ENCODE measurements at places on chromosomes 4 and X. TPM values are rescaled to one million over a fixed set of nuclear protein-coding genes. Genes with fewer than 3 reads are reported as not detected.

The RHOXF2B gene
- total RNA-seq: not detected

The PIN4 gene
- 8.9 TPM for total RNA-seq

The TMSB15C gene
- total RNA-seq: 1.9 TPM

The CCDC110 gene
- total RNA-seq: not detected

The CT45A10 gene
- not detected for total RNA-seq

The CFAP99 gene
- total RNA-seq: 0.08 TPM

The ESX1 gene
- not detected for total RNA-seq

The CACNA1F gene
- 0.50 TPM for total RNA-seq

The JADE3 gene
- total RNA-seq: 1.5 TPM

The PRIMPOL gene
- 23.4 TPM for total RNA-seq

The TCEAL6 gene
- not detected for total RNA-seq

The PLAC8 gene
- 183 TPM for total RNA-seq

The GLRA3 gene
- not detected for total RNA-seq

All from activated CD4-positive, alpha-beta memory T cell treated with anti-CD3 and anti-CD28 coated beads, Interleukin-2, amount 10 ng/mL, durations not matched to agents 7 days and 5 days (primary cell).